EL (cell line): ENCODE measurements at places on chromosomes 3 and 15.
A peak's percentile ranks its signal among the peaks of the same experiment; 100 is the strongest.

- no peak for DNase-seq
These were observed 1.0 kb upstream of the IFRD2 start for GRCh38 chr3:50293079-50293801.

DNA sequence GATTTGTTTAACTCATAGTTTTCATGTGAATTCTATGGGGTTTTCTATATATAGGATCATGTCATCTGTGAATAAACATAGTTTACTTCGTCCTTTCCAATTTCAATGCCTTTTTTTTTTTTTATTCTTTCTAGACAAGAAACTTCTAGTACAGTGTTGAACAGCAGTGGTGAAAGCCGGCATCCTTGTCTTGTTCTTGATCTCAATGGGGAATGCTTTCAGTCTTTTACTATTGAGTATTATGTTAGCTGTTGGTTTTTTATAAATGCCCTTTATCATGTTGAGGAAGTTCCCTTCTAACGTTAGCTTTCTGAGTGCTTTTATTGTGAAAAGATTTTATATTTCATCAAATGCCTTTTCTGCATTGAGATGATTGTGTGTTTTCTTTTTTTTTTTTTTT lies 69.0 kb downstream of the SLMAP start:
- no peak for DNase-seq

DNA sequence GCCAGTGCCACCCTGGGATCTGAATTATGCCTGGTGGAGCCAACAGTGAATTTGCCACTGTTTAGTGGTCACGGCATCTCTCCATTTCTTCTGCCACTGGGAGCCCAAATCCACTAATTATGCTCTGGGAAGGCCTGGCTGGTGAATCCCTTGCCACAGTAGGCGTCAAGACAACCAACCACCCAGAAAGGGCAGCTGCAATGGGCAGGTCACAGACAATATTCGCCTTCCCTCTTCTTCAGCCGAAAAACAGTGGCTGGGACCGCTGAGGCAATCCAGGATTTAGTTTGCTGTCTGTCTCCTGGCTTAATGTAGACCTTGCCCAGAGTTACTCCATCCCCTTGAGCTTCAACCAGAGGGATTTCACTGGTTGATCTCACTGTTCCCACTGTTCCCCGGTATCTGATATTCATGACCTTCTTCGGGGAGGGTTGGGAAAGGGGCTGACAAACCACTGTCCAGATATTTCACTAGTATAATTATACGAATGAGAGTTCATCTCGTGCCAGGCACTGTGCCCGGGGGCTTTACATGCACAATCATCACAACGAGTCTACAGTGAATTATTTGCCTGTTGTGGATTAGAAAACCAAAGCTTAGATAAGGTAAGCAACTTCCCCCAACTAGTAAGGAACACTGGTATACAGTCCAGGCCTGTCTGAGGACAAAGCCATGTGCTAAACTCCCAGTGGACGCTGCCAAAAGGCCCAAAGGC lies 49.9 kb upstream of the RAB6B start:
- no peak for DNase-seq

DNA sequence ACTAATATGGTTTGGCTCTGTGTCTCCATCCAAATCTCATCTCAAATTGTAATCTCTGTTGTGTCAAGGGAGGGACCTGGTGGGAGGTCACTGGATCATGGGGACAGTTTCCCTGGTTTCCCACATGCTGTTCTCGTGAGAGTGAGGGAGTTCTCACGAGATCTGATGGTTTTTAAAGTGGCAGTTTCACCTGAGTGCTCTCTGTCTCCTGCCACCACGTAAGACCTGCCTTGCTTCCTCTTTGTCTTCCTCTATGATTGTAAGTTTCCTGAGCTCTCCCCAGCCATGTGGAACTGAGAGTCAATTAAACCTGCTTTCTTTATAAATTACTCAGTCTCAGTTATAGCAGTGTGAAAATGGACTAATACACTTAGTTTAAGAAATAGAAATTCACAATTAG lies 228.9 kb downstream of the CD47 start:
- DNase-seq, result no peak

GRCh38 chr3:146593776-146594175 lies 11.4 kb downstream of the PLSCR5 start:
- DNase-seq, result no peak

DNA sequence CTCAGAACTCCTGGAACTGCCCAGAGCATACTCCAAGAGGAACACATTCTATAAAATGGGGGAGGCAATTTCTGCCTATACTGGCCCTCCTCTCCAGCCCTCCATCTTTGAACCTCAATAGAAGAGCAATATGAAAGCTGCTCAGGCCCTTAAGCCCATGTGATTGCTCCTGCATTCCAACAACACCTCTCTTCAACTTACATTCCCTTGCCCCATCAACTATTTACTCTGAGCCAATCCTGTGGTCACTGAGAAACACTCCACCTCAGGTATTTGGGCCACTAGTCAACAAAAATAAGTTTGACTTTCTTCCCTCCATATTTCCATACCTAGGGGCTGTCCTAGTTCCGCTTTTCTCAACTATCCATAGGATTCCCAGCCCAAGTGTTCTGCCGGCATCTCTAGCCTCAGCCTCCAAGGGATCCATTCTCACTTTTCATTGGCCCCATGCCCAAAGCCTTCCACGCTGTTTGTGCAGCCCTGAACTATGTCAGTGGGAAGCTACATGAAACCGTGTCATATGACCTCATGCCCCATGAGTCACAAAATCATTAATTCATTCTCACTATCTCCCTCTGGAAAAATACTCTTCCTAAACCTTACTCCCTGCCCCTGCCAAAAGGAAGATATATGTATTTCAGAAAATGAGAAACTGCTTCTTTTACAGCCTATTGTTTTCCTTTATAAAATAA lies 61.6 kb downstream of the GJD2 start:
- DNase-seq, result peak; percentile 29

DNA sequence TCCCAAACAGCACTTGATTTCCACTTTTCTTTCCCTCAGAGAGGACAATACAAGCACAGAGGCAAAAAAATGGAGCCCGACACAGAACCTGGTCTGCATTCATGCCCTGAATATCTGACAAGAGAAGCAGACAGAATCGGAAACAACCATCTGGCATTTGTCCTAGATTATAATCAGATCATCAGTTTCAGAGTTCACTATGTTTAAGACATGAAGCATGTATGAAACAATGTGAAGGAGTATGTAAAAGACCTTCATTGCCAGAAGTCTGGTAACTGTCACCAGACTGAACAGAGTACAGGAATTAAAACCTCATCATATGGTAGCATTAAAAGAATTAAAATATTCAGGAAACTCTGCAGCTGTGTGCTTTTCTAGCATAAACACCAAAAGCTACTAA lies 65.0 kb downstream of the SETD2 start:
- DNase-seq, result peak; percentile 8

- peak; percentile 48 for DNase-seq
These were observed 103.5 kb downstream of the MYLK start for GRCh38 chr3:123780656-123781055.

DNA sequence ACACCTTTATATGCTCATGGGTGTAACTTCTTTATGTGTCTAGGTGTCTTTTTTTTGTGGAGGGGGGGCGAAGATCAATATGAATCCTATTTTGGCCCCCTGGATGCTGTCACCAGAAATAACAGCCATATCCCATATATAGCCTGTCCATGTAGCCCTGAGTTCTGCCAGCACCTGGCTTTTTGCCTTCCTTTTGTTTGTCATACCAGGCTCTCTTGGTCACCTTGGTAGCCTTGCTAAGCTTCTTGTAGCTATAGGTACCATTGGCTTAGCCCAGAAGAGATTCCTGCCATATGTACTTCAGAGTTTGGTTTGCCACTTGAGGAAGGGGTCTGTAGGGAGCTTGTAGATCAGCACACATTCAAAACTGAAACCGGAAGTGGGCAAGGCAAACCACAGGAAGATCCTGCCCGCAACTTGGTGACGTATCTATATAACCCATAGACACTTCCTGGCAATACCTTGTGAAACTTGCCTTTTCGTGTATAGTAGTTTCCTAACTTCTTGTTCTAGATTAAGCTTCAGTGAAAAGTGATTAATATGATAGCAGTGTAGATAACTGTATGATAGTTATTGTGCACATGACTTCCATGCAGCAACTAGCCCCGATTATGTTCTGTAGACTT lies 11.9 kb downstream of the RASA2 start:
- no peak for DNase-seq

- DNase-seq, result no peak
These were observed 121.4 kb downstream of the LMLN start for GRCh38 chr3:198081421-198081844.

GRCh38 chr15:88704791-88705768 lies 66.3 kb downstream of the ISG20 start:
- DNase-seq, result peak; percentile 58

DNA sequence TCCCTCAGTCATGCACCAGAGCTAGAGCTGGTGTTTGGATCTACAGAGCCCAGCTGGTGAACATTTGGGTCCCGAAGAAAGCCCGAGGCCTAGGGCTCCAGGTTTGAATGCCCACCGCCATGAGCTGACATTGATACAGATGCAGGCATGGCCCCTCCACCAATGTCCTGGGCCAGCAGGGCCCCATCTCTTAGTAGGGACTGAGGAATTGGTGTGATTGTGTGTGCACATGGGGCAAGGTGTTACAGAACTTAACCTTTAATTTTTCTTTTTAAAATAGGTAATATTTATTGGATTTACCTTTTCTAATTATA lies 11.0 kb downstream of the PODXL2 start:
- DNase-seq, result no peak

DNA sequence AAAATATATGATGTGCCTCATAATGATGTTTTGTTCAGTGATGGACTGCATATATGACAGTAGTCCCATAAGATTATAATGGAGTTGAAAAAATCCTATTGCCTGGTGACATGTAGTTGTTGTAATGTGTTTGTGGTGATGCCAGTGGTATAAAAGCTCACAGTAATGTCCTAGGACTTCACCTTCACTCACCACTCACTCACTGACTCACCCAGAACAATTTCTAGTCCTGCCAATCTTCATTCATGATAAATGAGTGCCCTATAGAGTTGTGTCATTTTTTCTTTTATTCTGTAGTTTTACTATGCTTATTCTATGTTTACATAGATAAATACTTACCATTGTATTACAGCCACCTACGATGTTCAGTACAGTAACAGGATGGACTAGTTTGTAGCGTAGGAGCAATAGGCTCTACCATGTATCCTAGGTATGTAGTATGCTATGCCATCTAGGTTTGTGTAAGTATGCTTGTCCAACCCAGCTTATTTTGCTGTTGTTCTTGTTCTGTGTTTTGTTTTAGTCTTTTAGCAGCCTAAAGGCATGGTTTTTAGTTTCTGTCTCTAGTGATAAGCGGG lies 88.5 kb upstream of the LRRFIP2 start:
- peak; percentile 58 for DNase-seq

- DNase-seq, result no peak
These were observed 35.0 kb upstream of the MGLL start for GRCh38 chr3:127857333-127857732.

DNA sequence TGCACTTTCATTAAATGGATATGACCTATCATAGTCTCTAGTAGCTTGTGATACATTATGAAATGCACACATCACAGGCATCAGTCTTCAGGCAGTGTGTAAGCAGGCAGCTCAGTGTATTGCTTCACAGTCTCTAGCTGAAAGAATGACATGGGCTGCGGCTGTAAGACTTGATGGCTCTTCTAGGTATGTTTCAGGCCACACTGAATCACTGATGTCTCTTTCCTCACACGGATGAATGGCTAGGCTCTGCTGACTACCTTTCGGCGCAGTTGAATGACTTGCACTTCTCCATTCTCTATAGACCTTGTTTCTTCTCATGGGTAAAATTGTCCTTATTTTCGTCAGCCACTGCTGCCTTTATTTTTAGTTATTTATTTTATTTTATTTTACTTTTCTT lies 15.4 kb downstream of the APH1B start:
- DNase-seq, result no peak

GRCh38 chr3:168024537-168024941 lies 71.2 kb downstream of the GOLIM4 start:
- DNase-seq, result peak; percentile 78

- no peak for DNase-seq
These were observed 2.7 kb downstream of the ADCY5 start for GRCh38 chr3:123446210-123446609.
